Activated CD4-positive, alpha-beta T cell treated with anti-CD3 and anti-CD28 coated beads, Interleukin-10, Interleukin-2, amounts not matched to agents 100 ng/mL and 50 ng/mL, durations not matched to agents 16 hours and 8 hours (primary cell): ENCODE measurements at places on chromosomes 11 and 22.

DNA sequence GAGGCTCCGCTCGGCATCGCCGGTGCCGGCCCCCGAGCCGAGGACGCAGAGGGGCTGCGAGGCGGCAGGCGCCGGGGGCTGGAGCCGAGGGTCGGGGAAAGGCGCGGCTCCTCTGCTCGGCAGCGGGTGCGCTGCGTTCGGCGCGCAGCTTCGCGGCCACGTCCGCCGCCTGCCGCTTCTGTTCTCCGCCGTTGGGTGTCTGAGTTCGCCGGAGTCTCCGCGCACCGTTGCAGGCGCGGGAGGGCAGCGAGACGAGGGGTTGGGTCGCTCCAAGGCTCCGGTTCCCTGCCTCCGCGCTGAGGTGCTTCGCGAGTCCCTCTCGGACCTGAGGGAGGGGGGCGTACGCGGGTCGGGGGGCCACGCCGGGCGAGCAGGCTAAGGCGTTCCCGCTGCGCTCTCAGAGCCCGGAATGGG is 347 bp downstream of the MN1 start:
- DNase-seq: peak; percentile 29

DNA sequence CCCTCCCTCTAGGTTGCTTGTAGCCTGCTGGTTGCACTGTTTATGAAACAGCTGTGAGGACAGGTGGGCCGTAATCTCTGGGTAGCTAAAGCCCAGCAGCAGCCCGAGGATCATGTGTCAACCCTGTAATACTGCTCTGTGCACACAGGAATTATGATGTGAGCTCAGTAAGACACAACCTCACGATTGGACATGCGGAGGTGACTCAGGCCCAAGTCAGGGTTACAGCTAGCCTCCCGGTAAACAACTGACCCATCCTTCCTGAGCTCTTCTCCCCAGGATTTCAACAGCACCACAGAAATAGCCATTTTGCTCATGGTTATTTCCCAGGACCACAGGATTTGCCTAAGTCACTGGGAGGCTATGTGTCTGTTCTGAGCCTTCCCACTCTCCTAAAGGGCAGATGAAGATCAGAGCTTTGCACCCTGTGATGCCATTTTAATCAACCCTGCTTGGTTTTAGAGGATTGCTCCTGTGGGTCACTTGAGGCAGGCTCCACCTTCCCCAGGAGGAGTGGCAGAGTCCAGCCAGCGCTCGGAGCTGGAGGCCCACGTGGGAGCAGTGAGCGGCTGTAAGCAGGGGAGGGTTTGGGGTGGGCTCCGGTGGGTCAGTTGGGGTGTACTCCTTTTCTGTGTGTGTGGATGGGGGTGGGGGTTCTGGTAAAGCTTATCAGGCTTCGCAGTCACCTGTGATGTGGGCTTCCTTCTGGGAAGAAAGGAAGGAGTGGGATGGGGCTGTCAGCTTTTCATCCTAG is at the start of gene AMPD3:
Gene AMPD3, plus strand, starts transcription at position 387 of the 754 bp plus-strand sequence. CDS start 6,256 bp downstream, outside the sequence.
- peak; percentile 30 for DNase-seq

- DNase-seq: no peak
These were observed 65.1 kb downstream of the DBX1 start for GRCh38 chr11:20095189-20095588.

DNA sequence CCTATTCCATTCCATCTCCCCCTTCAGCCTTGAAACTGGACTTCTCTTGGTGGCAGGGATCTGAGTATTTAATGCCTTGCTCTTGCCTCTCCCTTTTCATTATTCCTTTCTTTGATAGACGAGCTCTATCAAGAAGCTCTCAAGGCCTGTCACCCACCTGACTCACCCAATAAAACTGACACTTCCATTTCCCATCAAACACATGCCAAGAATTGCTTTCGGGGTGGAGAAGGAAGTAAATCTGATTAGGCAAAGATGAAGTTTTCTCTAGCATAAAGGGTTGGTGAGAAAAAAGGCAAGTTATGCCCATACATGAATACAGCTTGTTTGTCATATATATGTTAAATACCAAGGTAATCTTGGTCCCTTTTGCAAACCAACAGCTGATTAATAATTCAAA is 34.9 kb upstream of the MYEOV start:
- no peak for DNase-seq

GRCh38 chr11:31542862-31543261 is 33.3 kb downstream of the ELP4 start:
- no peak for DNase-seq

GRCh38 chr22:33242078-33242477 is 183.9 kb upstream of the SYN3 start:
- DNase-seq: no peak

- no peak for DNase-seq
These were observed 84.2 kb upstream of the IGLL5 start for GRCh38 chr22:22803285-22803853.

GRCh38 chr11:91209751-91210150 is 986.9 kb upstream of the CHORDC1 start:
- DNase-seq: no peak

- no peak for DNase-seq
These were observed 3.8 kb upstream of the OR52I2 start for GRCh38 chr11:4577761-4578160.

DNA sequence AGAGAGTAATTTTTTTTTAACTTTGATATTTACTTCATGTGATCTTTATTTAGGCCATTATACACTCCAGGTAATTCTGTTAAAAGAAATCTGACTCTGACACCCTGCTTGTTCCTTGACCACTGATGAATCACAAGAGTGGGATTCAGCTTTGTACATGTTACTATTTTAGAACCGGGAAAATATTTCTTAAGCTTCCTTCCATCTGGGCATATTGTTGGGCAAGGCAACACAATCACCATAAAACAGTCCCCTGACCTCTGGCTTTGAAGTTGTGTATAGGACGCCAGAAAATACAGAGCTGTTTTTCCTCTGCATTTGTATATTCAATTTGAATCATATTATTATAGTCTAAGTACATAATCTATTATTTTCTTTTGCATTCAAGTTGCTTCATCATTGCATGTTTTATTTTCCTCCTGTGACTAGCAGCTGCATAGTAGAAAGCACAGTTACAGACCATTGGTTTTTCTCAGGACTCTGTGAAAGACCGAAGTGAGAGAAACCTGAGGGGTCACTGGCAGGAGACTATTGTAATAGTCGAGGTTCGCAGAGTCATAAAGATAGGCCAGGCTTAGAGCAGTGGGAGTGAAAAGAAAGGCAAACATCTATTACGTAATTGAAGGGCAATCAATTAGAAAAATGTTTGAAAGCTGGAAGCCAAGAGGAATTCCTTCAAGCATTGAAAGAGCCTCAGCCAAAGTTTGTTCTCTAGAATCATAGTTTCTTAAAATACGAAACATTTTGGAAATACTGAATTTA is 51.8 kb upstream of the SLC36A4 start:
- no peak for DNase-seq

- DNase-seq: no peak
These were observed 3.4 kb downstream of the AGBL2 start for GRCh38 chr11:47711816-47712215.

GRCh38 chr22:42747701-42748513 is 27.2 kb upstream of the A4GALT start:
- DNase-seq: no peak

DNA sequence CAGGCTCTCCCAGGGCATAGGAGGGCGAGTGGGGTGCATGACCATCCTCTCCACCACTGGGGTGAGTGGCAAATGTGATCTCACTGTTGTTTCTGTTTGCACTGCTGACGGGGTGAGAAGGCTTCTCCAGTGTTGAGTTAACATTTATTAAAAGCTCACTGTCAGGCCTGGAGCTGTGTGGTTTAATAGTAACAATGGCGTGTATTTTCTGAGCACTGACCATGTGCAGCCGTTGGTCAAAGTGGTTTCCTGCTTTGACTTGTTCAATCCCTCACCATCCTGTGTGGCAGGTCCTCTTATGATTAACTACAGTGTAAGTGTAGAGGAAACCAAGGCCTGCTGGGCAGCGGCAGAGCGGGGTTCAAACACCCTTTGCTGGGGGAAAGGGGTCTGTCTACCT is 4.4 kb downstream of the A4GALT start:
- DNase-seq: no peak

GRCh38 chr11:91435694-91436395 is 788.8 kb upstream of the FAT3 start:
- DNase-seq: no peak

DNA sequence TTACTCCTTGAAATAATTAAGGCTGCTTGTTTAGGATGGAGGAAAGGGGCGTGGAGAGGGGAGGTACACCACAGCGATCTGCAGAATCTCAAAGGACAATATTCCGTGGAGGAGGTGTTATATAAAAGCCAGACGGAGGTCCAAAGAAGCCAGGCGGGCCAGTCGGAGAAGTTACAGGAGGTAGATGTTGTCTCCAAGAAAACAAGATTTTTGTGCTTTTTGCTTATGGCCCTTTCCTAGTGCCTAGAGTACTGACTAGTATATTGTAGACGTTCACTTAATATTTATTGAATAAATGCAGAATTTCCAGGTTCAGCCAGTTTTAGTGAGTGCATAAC is 761 bp downstream of the ZDHHC13 start:
- DNase-seq: no peak

DNA sequence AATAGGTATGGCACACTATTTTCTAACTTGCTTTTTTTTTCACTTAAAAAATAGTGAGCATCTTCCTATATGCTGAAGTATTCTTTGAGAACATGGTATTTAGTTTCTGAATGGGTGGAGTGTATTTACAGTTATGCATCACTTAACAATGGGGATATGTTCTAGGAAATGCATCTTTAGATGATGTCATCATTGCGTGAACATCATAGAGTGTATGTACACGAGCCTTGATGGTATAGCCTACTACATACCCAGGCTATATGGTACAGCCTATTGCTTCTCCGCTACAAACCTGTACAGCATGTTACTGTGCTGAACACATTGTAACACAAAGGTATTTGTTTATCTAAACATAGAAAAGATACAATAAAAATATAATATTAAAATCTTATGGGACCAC is 124.3 kb upstream of the ASPHD2 start:
- no peak for DNase-seq

DNA sequence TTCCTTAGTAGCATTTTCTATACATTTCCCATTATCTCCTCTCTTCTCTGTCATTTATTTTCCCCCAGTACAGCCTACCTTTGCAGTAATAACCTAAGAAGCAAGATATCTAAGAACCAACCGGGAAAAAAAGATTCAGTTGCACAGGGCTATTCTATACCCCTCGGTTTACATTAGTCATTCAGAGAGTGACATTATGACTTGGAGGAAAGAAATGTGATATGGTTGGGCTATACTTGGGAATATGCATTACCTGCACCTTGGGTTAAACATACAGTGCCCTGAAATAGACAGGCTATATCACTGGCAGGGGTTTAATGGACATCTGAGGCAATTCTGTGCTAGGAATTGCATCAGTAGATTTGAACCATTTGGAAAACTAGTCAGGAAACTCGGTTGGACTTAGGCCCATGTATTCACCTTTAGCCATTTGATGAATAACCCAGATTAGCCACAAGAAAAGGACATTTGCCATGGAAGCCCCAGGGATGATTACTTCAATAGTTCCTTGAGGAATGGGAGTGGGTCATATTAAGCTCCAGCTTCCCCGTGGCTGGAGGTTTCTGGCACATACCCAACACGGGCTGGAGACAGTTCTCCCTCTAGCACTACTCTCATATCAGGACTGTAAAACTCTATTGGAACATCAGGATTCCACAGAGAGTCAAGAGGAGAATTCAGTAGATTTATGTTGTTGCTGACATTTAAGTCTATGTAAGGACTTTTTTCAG is 973.2 kb downstream of the NTM start:
- peak; percentile 55 for DNase-seq

DNA sequence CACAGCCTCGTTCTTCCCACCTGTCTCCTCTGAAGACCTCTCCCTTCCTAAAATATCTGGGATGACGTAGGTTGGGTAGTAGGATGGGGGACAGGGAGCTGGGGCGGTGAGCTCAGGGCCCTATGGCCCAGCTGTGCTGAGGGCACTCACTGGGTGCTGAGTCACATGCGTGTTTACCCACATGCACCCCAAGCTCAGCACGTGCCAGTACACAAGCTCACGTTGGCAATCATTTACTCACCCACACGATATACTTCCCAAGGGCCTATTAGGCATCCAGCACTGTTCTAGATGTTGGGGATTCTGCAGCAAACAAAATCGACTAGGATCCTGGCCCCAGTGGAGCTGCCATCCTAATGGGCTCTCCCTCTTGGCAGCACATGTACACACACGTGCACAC is 28.7 kb downstream of the ARAP1 start:
- no peak for DNase-seq

DNA sequence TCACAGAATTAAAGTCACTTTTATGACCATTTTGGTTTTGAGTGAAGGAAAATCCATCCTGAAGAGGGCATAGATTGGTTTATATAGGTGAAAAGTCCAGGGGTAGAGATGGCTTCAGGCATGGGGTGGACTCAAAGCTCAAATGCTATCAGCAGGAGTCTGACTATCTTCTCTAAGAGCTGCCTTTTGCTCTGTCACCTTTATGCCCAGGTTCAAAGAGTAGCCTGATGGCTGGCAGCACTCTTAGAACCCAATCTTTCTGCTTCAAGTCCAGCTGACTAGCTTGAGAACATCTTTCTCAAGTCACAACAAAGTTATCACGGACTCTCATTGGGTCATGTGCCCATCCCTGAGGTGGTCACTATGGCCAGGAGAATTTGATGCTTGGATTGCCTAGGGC is 27.2 kb upstream of the SWAP70 start:
- no peak for DNase-seq

- DNase-seq: peak; percentile 48
These were observed 128.8 kb downstream of the SGSM3 start for GRCh38 chr22:40499209-40499623.

- no peak for DNase-seq
These were observed 4.6 kb downstream of the PATZ1 start for GRCh38 chr22:31341386-31342088.

GRCh38 chr11:102447193-102447592 is 5.4 kb downstream of the TMEM123 start:
- peak; percentile 79 for DNase-seq

GRCh38 chr11:2512431-2513407 is 67.9 kb downstream of the KCNQ1 start:
- no peak for DNase-seq

- peak; percentile 52 for DNase-seq
These were observed 35.9 kb downstream of the MYO18B start for GRCh38 chr22:25777870-25778269.

- no peak for DNase-seq
These were observed 47.1 kb downstream of the PISD start for GRCh38 chr22:31614781-31615490.

- DNase-seq: no peak
These were observed 23.0 kb downstream of the CD5 start for GRCh38 chr11:61125310-61125684.

GRCh38 chr11:134036492-134037045 is 32.3 kb upstream of the JAM3 start:
- DNase-seq: no peak
